ENCODE measurements at places on chromosomes 2 and 18.

DNA sequence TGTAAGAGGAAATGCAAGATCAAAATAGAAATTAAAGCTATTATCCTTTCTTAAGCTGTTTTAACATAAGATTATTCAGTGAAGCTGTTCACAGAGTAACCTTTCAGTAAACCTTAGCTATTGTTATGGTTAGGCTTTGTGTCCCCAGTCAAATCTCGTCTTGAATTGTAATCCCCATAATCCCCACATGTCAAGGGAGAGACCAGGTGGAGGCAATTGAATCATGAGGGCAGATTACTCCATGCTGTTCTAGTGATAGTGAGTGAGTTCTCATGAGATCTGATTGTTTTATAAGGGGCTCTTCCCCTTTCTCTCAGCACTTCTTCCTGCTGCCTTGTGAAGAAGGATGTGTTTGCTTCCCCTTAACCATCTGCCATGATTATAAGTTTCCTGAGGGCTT lies 424.4 kb downstream of the DSEL start:
- no peak for DNase-seq

- no peak for DNase-seq
Observed at GRCh38 chr2:171287036-171287571, 126.4 kb upstream of the TLK1 start.

DNA sequence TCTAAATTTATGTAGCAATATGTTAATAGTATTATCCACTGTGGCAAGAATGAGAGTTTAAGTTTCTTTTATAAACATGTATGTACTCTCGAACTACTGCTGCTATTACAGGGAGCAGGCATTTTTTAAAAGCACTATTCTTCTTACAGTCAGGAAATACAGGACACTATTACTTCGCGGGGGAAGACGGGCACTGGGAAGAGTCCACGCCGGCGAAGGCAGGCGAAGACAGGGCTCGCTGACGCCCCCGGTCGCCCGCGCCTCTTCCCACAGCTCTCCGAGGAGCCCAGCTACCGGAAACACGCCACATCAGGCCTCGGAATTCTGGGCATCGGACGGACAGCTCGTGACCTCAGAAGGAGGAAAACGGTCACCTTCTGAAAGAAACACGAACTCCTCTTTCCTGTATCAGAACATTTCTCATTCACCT lies 90.2 kb downstream of the FAM161A start:
- peak; percentile 25 for DNase-seq

GRCh38 chr2:236872015-236872414 lies 213.7 kb upstream of the COPS8 start:
- DNase-seq = no peak

DNA sequence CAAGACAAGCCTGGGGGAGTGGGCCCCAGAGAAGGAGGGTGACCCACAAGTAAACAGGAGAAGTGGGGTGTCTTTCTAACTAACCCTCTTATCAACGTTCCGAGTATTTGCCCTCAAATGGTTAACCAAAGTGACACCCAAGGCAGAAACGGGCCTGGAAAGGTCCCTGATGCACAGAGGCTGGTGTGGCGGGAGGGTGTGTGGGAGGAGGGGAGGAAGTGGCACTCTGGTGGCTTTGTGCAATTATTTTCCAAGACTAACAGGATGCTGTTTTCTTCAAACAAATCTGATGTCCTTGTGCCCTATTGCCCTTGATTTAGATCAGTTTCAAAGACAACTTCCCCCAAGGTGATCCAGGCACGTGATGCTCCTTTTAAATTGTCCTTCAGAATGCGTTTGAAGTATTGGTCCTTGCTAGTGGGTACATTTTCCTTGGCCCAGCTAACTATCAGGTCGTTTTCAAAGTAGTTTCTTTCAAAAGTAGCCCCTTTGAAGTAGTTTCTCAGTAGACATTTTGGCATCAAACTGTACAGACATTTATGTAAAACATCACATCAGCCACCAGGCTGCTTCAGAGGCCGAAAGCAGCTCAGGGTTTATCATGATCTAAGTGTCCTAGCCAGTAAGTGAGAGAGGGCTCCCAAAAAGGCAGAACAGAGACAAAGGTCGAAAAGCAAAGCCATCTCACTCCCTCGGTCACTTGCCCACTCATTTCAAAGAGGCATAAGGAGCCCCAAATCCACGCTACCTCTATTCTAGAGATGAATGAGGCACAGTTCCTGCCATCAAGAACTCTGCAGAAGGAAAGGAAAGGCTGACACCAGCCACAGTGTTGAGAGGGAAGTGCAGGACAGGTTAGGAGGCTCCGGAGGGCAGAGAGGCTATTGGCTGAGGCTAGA lies 371.1 kb upstream of the ID2 start:
- DNase-seq = no peak

DNA sequence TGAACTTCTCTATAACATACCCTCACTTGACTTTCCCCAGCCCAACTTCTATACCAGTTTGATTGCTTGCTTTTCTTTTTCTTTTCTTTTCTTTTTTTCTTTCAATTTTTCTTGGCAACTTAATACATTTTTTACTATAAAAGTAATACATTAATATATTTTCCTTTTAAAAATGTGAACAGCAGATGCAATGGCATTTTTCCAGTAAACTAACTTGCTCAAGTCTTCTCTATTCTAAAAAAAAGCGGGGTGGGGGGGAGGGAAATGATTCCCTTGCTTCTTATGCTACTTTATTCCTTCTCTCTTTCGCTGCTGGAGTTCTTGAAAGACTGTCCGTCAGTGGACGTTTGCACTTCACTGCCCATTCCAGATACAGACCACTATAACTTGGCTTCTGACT lies 70.5 kb downstream of the RBMS1 start:
- no peak for DNase-seq

- DNase-seq = no peak
Observed at GRCh38 chr2:41892476-41892875, 155.3 kb upstream of the PKDCC start.

- DNase-seq = no peak
Observed at GRCh38 chr2:86787736-86788135, 3.0 kb downstream of the CD8A start.

- no peak for DNase-seq
Observed at GRCh38 chr18:59640721-59641120, 56.5 kb downstream of the CCBE1 start.

DNA sequence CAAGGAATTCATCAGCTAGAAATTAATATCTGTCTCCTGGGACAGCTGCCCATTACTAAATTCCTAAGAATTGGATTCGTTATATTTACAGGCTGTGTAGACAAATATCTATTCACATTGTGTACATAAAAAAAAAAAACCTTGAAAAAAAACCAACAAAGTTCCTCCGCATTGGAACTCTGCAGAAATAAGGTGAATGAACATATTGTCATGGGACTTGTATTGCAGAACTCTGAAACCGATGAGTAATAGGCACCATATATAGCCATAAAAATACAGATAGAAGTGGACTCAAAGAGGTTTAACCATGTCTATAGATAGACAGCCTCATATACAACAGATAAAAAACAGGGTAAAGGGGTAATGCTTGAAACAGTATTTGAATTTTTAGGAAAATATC lies 909.9 kb upstream of the CHAC2 start:
- DNase-seq = no peak

DNA sequence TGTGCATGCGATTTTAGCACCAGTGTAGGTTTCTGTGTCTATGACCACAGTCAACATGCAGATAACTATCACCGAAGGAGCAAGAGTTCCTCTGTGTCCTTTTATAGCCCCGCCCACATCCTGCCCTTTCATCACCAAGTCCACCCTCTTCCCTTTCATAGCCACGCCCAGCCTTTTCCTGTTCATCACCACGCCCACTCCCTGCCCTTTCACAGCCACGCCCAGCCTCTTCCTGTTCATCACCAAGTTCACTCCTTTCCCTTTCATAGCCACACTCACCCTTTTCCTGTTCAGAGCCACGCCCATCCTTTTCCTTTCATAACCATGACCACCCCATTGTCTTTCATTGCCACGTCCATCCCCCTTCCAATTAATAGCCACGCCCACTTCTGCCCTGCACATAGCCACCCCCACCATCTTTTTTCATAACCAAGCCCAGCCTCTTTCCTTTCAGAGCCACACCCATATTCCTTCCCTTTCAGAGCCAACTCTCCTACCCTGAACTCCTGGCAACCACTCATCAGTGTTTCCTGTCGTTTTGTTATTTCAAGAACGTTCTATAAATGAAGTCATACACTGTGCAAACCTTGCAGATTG lies 273.9 kb downstream of the MYT1L start:
- DNase-seq = no peak

DNA sequence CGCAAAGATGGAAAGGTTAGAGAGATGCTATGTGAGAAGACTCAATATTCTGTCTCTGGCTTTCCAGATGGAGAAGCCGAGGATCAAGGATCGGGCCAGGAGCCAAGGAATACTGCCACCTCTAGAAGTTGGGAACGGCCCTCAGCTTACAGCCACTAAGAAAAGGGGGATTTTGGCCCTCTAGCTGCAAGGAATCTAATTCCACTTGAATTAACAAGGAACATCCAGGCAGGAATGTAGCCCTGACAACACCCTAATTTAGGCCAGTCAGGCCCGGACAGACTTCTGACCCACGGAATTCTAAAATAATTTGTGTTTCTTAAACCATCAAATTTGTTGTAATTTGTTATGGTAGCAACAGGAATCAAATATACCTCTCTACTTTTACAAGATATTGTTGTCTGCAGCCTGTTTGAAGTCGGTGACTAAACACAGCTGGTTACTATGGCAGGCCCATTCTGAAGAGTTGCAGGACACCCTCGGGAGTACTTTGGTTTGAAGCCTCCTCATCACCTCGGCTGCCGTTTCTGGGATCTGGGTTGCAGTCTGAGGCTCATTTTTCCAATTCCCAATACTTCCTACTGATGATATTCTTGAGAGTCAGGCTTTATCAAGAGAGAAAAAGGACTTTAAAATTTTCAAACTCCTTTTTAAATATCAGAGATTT lies 1131.2 kb downstream of the TSN start:
- no peak for DNase-seq

DNA sequence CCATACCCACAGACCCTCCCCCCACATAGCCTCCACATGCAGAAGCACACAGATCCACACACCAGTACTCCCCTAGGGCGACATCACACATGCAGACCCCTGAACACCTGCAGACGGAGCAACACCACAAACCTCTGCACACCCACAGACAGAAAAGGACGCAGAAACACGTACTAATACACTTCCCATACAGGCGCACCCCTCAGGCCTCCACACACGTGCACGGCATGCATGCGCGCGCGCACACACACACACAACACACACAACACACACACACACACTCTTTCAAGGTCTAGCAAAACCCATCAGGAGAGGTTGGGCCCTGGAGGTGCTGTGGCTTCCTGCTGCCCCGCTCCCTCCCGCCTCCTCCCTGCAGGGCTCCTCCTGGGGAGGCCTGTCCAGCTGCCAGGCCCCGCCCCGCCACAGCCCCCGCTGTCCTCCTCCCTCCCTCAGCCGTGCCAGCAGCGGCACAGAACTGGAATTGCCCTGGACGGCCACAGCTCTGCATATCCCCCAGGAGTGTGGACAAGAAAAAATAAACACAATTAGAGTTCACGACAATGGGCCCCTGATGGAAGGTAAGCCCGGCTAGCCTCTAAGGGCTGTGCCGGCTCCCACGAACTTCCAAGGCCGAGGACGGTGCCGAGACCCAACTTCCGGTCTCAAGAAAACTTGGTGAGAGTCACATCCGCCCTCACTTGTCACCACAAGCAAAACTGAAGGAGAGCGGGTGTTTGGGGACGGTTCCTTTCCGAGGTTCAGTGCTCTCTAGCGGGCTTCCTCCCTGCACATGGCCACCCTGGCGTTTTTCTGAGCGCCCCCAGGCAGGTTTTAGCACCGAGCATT lies 6.8 kb downstream of the ZFP36L2 start:
- no peak for DNase-seq

- DNase-seq = no peak
Observed at GRCh38 chr2:71784734-71785511, 331.6 kb downstream of the DYSF start.

- DNase-seq = no peak
Observed at GRCh38 chr18:75267643-75268363, 57.2 kb downstream of the TSHZ1 start.

DNA sequence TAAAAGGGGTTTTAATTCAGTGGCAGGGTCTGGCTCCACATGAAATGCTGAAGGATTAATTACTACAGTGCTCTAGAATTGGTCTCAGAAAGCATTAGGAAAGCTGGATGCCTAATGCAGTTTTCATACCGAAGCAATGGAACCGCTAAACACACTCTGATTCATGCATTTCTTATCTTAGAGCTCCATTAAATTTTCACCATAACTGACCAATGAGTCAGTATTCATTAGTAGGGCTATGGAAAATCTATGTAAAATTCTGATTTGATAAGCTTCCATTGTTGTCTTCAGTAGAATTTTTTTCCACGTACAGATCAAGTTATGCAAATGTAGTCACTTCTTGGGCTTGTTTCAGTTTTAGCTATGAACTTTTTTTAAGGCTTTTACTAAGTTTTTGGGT lies 359.9 kb downstream of the ARHGAP15 start:
- peak; percentile 43 for DNase-seq

DNA sequence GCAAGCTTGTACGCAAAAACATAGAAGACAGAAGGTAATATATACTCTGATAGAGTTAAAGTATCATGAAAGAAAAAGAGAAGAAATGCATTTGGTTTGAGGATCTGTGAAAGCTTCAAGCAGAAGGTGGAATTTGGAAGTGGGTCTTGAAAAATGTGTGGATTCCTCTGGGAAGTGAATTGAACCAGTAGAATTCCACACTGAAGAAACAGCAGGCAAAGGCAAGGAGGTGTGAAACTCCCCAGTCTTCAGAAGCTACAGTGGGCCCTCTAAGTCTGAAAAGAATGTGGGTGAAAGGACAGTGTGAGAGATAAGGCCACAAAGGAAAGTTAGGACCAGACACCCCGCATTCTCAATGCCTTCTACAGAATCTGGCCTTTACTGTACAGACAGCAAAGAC lies 25.6 kb downstream of the COBLL1 start:
- DNase-seq = no peak

- DNase-seq = no peak
Observed at GRCh38 chr2:71332435-71332796, 834 bp downstream of the ZNF638 start.

- DNase-seq = no peak
Observed at GRCh38 chr18:32401621-32402020, 69.1 kb downstream of the GAREM1 start.

- DNase-seq = no peak
Observed at GRCh38 chr2:242098445-242099128, 229.1 kb downstream of the RTP5 start.

GRCh38 chr2:96501886-96502810 lies 3.0 kb downstream of the NEURL3 start:
- DNase-seq = no peak

DNA sequence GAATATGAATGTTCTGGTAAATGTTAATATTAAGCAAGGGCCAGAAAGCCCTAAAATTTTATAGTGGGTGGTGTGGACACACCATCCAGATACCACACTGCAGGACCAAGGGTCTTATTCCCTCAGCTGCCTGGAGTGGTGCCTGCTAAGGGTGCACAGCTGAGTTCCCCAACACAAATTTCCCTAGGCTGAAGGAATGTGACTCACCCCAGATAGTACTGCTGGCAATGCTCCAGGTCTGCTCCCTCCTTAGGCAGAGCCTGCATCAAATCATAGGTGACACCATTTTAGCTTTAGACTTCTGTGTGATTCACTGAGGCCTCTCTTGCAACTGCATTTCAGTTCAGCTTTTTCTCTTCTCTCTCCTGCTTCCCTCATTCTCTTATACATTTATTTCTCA lies 321.1 kb downstream of the SATB2 start:
- no peak for DNase-seq
